Posterior cingulate gyrus (tissue), 11 donors: ENCODE measurements at places on chromosomes 1 and 21.

GRCh38 chr1:204990059-204990664 lies 52.9 kb upstream of the CNTN2 start:
- DNase-seq, result no peak

- DNase-seq, result peak; percentile 76
These were observed 20.0 kb upstream of the PADI1 start for GRCh38 chr1:17184822-17185484.

GRCh38 chr1:156074661-156075060 lies 7.6 kb downstream of the MEX3A start:
- no peak for DNase-seq

- no peak for DNase-seq
These were observed 10.1 kb downstream of the TRAF5 start for GRCh38 chr1:211336775-211337174.

DNA sequence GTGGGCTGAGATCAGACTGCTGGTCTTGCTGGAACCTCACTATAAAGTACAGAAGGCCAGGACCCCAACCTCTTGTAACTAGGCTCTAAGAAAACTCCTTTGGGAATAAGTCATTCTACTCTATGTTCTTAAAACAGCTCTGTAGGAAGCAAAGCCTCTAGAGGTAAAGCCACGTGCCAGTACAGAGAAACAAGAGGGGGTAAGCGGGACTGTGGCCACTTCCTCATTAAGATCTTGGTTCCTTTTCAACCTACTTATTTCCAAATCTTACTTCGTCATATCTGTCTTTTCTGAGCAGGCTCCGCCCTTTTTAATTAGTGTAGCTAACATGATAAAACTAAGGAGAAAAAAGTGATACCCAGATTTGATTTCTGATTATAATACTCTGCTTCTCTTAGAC lies 3.8 kb downstream of the NCSTN start:
- no peak for DNase-seq

DNA sequence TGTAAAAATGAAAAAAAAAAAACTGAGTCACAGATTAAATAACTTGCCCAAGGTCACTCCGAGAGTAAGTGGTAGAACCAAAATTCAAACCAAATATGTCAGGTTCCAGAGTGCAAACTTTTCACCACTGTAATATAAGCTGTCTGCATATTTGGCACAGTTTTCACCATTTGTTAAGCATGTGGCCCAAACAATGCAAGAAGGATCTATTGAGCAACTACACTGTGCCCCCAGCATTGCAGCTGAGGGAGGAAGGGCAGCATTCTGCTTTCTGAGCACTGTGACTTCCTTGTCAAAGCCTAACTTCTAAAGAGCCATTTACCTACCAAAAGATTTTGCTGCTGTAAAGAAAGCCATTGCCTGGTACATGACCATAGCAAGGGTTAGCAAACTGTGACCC lies 133.4 kb downstream of the SYT2 start:
- no peak for DNase-seq

DNA sequence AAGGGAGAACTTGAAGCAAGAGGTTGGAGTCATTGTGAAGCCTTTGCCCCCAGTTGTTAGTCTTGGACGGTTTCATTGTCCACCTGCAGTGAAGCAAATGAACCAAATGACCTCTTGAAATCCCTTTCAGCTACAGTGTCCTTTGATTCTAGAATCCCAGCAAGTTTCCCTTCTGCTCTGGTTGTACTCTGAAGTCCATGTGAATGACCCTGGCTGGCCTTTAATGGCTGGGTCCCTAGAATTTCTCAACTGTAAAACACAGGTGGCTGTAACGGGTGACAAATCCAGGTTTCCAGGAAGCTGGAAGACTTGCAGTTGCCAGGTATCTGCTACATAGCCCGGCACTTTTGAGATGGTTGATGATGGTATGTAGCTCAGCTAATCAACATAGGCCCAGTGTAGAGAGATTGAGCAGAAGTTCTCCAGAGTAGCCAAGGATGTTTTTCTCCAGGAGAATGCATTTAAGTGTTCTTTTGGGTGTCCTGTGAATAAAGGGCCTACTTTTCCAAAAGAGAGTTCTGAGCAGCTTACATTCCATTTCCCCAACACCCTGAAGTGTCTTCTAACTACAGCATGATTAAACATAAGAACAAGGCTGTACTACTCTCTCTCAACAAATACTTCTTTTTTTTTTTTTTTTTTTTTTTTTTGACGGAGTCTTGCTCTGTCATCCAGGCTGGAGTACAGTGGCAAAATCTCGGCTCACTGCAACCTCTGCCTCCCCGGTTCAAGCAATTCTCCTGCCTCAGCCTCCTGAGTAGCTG lies 17.6 kb upstream of the SLC30A1 start:
- DNase-seq, result no peak

DNA sequence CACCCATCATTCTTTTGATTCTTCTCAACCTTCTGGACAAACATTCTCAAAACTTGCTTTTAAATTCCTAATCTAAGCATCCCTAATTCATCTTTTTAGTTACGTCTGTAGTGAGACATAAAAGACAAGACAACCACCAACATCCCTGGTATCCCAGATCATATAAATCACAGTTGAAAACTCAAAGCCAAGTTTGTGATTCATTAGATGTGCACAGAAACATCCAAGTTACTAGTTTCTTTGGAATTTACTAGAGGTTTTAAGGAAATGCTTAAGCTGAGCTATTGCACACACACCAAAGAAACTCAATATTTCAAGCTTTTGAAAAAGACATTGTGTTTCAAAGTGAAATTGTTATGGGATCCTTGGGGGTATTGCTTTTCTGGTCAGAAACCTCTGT lies 47.6 kb downstream of the ATP6V1G3 start:
- DNase-seq, result no peak

- no peak for DNase-seq
These were observed 37.8 kb upstream of the IRF2BP2 start for GRCh38 chr1:234647758-234648157.

DNA sequence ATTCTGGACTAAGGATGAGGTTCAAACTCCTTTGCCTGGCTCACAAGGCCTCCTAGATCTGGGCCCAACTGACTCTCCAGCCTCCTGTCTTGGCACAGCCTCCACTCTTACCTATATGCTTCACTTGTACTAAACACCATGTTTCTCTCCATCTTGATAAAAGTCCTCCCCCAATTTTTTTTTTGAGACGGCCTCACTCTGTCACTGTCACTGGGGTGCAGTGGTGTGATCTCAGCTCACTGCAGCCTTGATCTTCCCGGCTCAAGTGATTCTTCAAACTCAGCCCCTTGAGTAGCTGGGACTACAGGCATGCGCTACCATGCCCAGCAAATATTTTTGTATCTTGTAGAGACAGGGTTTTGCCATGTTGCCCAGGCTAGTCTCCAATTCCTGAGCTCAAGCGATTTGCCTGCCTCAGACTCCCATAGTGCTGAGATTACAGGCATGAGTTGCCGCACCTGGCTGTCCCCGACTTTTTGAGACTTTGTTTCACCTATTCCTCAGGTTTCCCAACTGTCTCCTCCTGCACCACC lies 39.7 kb downstream of the CD34 start:
- DNase-seq, result no peak

DNA sequence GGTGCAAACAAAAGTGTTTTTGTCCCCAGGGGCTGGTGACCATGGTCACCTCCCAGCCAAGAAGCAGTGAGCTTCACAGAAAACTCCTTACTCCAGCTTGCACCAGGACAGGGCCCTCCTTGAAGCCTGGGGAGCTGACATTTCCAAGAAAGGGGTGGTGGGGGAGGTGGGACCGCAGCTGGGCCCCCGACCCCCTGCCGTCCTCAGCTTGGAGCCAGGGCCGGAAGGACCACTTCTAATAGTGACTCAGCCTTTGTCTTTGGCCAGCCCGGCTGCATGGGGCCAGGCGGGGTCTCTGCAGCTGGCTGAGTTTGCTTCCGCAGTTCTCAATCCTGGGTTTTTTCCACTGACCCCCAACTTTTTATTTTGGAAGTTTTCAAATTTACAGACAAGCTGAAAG lies 136.5 kb upstream of the POU3F1 start:
- peak; percentile 72 for DNase-seq

DNA sequence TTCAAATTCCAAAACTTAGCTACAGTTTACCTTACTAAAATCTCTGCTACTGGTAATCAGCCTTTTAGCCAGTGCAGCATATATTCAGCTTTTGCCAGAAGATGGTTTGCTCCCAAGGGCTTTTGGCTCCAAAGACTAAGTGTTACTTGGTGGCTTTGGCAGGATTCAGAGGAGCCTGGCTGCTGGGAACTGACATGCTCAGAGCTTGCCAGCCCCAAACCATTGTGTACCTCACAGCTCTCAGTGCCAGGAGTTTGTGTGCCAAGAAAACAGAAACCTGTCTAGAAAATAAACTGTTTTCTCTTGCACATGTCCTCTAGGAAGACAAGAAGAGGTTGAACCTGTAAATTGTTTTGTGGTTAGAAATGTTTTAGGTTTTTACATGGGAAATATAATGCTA lies 315.9 kb downstream of the ST6GALNAC3 start:
- DNase-seq, result peak; percentile 50

DNA sequence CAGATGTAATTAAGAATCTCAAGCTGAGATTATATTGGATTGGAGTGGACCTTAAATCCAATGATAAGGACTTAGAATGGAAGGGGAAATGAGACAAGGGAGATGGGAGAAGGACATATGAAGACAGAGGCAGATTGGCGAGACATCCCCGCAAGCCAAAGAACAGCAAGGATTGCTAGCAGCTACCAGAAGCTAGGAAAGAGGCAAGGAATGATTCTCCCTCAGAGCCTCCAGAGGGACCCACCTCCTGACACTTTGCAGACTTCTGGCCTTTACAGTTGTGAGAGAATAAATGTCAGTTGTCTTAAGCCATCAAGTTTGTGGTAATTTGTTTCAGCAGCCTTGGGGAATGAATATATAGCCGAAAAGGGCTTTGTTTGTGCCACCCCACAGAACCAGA lies 20.7 kb downstream of the METTL13 start:
- no peak for DNase-seq

GRCh38 chr1:15830258-15830657 lies 17.2 kb upstream of the SPEN start:
- no peak for DNase-seq

DNA sequence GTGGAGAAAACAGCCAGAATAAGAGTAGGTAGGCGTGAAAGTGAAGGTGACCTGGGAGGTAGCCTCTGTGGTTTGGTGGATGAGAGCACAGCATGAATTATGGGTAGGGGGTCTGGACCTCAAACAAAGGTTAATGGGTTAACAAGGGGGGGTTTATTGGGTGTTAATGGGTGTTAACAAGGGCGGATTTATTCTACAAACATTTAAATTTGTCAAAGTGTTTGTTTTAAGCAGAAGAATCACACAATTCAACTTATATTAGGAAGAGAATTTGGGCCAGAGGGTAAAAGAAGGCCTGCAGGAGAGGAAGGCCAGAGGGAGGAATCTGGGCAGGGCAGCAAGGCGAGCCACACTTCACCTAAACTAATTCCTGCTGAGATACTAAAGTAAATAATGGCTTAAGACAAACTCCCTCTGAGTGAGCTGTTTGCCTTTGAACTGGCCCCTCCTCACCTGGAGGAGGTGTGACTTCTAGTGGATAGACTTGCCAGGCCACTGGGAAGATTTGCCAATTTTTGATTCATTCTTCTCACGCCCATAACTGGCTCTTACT lies 191.7 kb downstream of the GIPC2 start:
- no peak for DNase-seq

DNA sequence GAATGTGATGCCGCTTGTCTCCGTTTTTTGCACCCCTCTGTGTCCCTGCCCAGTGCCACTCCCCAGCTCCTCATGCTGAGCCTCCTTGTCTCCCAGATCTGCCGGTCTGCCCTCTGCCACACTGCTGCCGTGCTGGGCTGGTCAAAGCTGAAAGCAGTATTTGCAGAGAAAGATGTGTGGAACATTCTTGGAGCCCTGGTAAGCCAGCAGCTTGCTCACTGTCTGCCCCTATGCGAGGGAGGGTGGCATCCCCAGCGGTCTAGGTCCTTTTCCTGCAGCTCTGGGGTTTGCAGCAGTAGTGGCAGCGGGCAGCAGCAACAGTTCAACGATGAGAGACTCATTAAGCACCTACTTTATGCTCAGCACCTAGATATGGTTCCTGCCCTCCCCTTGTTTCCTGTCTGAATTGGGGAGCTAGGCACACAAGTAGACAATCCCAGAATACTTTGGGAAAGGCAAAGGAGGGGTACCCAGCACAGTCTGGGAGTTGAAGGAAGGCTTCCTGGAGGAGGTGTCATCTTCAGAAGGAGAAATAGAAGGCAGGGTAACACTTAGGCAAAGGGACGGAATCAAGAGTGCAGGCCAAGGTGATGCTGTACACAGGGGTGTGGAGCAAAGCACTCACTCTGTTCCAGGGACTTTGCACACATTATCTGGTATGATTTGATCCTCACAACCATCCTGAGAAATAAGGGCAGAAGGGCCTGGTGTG lies 63.1 kb downstream of the KIF21B start:
- DNase-seq, result no peak
